ENCODE measurements at places on chromosomes 2 and 18.

- no peak for DNase-seq
Observed at GRCh38 chr18:48841381-48842258, 109.1 kb downstream of the SMAD7 start.

GRCh38 chr2:15040429-15041084, 408.0 kb downstream of the LRATD1 start:
- DNase-seq = no peak

DNA sequence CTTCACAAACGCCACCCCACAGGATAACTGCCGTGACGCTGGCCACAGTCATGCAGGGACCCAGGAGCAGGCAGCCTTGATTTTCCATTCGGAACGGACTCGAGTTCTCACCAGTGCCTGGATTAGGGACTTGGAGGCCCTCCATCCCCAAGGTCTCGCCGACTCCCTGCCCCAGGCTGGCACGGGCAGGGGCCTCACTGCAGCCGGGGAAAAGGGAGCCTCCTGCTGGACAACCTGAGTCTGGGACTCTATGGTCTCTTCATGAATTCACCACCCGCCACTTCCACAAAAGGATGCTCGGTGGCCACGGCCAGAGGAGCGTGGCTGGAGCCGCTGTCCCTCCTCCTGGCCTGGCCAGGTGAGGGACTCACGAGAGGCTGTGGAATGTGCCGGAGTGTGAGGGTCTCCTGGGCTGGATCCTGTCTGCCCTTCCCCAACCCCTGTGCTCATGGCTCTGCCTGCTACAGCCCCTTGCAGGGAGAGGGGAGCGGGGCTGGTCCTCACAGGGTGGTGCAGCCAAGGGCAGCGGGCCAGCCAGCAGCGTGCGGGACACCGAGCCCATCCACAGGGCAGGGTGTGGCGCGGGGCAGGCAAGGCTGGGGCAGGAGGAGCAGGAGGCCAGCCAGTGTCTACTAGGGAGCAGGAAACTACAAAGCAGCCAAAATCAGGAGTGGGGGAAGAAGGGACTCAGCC, 42.3 kb downstream of the AQP12A start:
- no peak for DNase-seq

- peak; percentile 18 for DNase-seq
Observed at GRCh38 chr2:23697256-23698075, 229.5 kb downstream of the ATAD2B start.

DNA sequence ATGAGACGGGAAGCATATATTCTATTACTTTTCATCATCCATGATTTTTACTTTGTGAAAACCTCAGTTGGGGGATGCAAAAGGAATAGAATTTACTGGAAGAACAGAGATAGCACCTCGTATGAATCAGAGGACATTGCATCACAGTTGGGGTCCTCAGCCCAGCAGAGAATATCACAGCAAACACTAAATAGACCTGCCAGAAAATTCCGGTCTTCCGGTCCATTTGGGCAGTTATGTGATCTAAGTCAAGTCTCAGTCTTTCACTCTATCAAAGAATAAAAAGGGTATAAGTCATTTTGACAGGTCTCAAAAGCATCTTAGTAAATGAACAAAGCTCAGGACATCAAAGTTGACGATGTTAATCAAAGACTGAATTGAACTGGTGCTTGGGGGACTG, 1100.6 kb downstream of the DPP10 start:
- DNase-seq = no peak

- DNase-seq = no peak
Observed at GRCh38 chr2:67851956-67852824, 210.6 kb downstream of the C1D start.

GRCh38 chr2:68653034-68653433, 9.7 kb downstream of the PROKR1 start:
- no peak for DNase-seq

GRCh38 chr18:58201733-58202730, 158.0 kb downstream of the NEDD4L start:
- DNase-seq = no peak

GRCh38 chr2:2222931-2223330, 108.1 kb downstream of the MYT1L start:
- no peak for DNase-seq

- no peak for DNase-seq
Observed at GRCh38 chr2:147430408-147430807, 414.4 kb upstream of the ACVR2A start.

- no peak for DNase-seq
Observed at GRCh38 chr2:138565230-138565598, 63.6 kb downstream of the SPOPL start.

DNA sequence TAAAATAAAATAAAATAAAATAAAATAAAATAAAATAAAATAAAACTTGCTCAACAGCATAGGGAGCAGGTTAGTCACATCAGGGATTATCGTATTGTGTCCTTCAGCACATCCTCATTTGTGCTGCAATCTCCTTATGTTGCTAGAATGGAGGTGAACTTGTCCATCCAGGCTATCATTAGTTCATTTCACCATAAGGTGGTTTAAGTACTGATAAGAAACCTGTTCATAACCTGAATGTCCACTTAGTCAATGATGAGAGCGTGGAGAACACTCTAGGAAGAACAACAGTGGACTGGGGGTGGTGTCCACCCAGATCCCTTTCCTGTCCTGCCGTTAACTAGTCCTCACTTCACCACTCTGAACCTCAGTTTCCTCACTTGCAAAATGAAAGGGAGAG, 21.9 kb downstream of the DHRS9 start:
- no peak for DNase-seq

GRCh38 chr18:13076886-13077285, 85.7 kb downstream of the CEP192 start:
- DNase-seq = no peak

DNA sequence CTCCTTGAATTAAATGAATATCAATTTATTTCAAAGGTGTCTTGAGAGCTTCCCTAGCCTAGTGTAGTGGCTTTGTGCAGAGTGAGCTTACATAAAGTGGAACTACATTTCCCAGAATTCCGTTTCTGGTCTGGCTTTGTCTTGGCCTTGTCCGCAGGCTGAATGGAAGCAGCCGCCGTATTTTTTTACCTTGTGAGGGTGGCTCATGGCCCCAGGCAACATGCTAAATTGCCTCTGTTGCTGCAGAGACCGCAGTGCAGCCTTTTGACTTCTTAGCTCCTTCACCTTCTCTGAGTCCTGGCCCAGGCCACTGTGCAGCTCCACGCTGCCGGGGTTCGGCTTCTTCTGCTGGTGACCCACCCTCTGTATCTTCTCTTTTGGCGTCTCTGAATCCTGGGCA, 114.8 kb upstream of the SLC38A11 start:
- no peak for DNase-seq

DNA sequence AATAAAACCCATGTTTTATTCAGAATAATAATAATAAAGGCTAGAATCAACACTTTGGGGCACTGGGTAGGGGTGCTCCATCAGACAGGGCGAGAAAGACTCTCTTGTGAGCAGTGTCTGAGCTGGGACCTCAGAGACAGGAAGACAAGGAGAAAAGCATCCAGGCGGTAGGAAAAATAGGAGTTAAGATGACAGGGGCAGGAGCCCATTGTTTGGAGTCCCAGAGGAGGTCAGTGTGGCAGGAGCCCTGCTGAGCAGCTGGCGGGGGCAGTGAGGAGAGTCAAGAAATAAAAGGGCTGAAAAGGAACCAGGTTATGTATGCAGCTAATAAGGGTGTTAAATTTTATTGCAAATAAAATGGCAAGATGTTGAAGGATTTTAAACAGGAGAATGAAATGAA, 457.4 kb downstream of the FBXO15 start:
- DNase-seq = no peak

DNA sequence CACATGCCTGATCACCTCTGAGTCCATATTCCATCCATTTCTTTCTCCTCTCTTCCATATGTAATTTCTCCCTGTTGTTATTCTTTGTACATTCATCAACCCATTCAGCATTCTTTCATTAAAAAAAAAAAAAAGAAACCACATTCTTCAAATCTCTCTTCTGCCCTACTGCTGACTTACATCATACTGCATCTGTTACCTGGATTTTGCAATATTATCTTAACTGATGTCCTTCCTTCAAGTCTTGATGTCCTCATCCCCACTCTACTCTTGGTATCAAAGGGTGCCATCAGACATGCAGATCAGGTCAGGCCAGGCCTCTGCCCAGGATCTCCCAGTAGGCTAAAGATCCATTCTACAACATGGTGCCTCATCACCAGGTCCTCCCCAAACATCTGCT, 90.6 kb downstream of the SGPP2 start:
- no peak for DNase-seq

- DNase-seq = no peak
Observed at GRCh38 chr18:46297124-46297523, 192.9 kb downstream of the HAUS1 start.

DNA sequence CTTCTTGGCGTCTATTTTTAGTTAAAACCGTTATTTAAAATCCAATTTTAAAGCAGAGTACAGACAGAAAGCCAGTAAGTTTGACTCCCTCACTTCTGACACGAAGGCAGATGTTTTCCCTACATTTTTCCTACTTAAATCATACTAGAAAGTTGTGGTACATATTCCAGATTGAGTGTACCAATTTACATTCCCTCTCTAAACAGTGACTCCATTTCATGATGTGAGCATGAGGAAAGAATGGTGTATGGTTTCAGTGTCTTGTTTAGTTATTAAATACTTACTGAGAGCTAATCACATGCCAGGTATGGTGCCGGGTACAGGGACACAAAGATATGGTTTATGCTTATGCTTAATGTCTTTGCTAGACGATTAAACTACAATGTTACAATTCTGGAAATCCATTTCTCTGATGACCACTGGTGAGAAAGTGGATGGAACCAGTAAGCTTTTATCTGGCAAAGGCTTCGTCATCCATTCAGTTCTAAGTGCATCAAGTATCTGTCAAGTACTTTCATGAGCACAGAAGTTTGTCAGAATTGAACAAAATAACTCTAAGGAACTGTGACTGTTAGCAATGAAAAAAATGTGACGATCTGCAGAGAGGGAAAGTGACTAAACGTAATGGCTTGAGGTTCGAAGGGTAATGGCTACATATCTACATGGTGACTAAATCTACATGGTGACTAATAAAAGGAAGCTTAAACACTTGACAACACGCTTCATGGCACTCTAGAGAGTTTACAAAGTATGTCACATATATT, 25.7 kb downstream of the MAP4K3 start:
- DNase-seq = no peak

DNA sequence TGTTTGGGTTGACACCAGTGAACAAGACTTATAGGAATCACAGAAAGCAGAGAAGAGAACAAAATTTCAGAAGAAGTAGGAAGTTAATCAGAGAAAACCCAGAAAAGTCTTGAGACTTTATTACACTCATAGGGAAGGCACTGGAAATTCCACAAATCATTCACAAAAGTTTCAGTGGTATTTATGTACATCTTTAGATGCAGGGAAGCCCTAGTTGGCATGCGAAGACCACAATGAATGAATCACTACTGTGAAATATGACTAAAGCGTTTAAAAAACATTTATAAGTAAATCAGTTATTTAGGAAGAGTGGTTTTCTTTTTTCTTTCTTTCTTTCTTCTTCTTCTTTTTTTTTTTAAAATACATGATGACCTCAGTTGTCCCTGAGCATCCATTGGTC, 105.1 kb downstream of the NUP35 start:
- DNase-seq = no peak

DNA sequence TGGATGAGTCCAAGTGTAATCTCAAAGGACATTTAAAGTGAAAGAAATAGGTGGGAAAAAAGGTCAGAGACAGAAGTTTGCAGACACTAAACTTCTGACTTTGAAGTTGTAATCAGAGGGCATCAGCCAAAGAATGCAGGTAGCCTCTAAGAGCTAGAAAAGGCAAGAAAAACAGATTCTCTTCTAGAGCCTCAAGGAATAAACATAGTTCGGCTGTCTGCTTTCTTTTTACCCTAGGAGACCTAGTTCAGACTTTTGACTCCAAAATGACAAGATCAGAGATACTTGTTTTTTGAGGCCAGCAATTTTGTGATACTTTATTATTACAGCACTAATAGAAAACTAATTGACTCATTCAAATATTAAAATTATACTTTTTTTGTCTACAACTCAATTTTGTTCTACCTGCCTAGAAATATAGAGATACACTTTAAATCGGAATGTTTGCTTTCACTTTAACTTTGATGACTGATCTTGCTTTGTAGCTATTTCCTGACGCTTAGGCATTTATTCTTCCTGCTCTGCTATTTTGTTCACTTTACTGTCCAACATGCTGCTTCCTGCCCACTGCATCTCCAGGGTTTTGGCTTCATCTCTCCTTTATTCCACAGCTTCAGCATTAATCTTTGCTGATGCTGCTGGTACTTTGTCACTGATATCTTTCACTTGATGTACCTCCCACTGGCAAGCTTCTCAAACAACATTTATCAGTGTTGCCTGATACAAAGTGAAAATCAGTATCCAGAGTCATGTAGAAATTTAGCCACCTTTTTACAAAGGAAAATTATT, 272.5 kb downstream of the DSEL start:
- DNase-seq = no peak

GRCh38 chr2:10538224-10538894, 90.2 kb upstream of the ODC1 start:
- DNase-seq = no peak

GRCh38 chr2:177037569-177037968, 175.0 kb upstream of the HNRNPA3 start:
- no peak for DNase-seq

- DNase-seq = no peak
Observed at GRCh38 chr18:31246460-31246859, 71.5 kb upstream of the DSG1 start.

DNA sequence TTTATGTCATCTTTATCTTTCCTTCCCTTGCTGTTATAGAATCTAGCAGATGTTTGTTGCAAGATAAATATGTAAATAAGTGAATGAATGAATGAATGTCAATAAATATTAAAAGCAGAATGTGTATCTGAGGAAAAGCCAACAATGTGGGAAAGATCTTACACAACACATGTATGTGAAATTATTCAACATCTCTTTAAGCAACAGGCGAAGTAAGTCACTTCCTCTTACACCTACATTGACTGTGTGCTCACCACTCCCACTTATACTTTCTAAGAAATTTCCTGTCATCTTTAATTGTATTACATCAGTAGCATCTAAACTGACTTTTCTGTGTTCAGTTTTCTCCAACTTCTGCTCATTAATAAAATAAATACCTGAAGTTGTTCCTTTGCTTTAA, 43.0 kb downstream of the RAD51AP2 start:
- DNase-seq = no peak

DNA sequence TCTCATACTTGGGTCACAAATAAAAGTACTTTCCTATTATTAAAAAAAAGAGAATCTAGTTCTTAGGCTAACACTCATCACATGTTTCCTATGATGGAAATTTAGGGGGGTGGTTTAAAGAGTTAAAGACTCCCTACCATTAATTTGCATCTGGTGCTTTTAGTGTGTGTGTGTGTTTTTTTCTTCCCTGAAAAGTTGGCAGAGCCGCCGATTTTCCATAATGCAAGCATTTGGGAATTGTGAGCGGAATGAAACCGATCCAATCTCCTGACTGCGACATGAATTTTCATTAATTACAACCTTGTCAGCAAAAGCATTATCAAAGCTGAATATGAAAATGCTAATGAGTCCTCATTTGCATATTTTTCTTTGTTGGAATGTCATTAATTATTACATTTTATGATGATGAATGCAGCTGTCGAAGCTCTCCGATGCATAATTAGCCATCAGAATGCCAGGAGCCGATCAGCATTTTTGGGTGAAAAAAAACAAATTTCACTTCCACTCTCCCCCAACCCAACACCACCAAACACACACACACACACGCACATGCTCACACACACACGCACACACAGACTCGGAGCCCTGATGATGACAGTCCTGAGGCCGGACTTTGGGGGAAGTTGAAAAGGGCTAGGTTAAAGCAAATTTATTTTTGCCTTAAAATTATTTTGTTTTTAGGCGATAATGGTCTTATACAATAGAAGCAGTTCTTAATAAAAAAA, 165.4 kb downstream of the TCF4 start:
- no peak for DNase-seq
